ENCODE measurements at places on chromosomes 4 and X. TPM values are rescaled to one million over a fixed set of nuclear protein-coding genes. Genes with fewer than 3 reads are reported as not detected.
A peak's percentile ranks its signal among the peaks of the same experiment; 100 is the strongest.

The APOOL gene
- total RNA-seq: 23.3 TPM

DNA sequence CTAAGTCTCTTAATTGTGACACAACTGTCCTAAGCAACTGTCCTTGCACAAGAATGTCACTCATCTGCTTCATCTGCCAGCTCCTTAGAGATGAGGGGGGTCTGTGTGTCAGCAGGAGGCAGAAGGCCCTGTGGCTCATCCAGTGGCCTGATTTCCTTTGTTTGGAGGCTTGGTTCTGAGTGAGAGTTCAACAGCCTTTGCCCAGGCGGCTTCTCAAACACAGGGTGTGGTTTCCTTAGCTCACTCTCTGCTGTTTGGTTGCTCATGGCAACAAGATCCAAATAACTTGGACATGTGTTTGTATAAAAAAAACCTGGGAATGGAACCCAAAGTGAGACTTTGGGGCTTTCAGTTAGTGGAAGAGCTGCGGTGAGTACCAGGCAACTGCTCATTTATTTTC, 46.6 kb downstream of the MAP7D3 start:
- H3K27ac ChIP-seq: no peak overlapping the region
- DNase-seq: peak; percentile 5
- H3K4me3 ChIP-seq: no peak overlapping the region
- H3K36me3 ChIP-seq: peaks cover 7% of the 10 kb centered on the region

DNA sequence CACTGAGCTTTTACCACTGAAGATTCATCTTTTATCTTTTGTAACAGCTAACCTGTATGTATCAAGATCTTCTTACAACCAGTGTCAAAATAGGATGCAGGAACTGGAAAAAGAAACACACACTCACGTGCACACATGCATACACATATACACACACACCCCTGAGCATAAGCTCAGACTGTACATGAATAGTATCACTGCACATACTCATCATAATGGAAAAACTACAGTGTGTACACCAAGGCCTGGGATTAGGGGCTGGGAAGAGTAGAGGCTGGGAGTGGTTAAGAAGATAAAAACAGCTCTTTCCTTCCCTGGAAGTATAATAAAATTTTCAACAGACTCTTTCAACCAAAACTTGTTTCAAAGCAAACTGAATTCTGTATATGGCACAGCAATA, 73.4 kb downstream of the RELL1 start:
- peaks cover 19% of the 10 kb centered on the region for H3K36me3 ChIP-seq
- DNase-seq: no peak
- no peak overlapping the region for H3K4me3 ChIP-seq
- H3K27ac ChIP-seq: no peak overlapping the region
- H3K4me1 ChIP-seq: peaks cover 6% of the 10 kb centered on the region
- H3K27me3 ChIP-seq: no peaks in the 10 kb centered on the region

DNA sequence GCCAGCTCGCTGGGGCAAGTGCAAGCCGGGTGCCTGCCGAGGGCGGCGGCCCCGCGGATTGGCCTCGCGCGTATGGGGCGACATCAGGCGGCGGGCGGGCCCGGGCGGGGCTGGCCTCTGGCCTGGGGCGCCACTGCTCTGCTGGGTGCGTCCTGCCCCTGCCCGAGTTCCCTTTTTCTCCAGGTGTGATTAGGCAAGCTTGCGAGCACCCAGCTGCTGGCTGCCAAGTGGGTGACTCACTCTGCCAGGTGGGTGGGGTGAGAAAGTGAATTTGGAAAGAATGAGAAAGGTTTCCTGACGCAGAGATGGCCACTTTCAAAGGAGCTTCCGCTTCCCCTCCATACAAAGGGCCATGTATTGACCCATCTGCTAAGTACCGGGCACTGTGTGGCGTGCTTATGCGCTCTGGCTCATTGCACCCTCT, 32.5 kb downstream of the FGFBP1 start:
- H3K27ac ChIP-seq: no peak overlapping the region
- no peak overlapping the region for H3K4me3 ChIP-seq
- H3K36me3 ChIP-seq: no peaks in the 10 kb centered on the region
- DNase-seq: peak; percentile 46
- H3K4me1 ChIP-seq: no peaks in the 10 kb centered on the region

- H3K4me3 ChIP-seq: no peak overlapping the region
- no peak for DNase-seq
- H3K27me3 ChIP-seq: peaks cover 2% of the 10 kb centered on the region
- H3K27ac ChIP-seq: no peak overlapping the region
- no peaks in the 10 kb centered on the region for H3K36me3 ChIP-seq
- H3K4me1 ChIP-seq: peaks cover 12% of the 10 kb centered on the region
Measured at GRCh38 chr4:22650771-22651170, 42.0 kb upstream of the GBA3 start.

DNA sequence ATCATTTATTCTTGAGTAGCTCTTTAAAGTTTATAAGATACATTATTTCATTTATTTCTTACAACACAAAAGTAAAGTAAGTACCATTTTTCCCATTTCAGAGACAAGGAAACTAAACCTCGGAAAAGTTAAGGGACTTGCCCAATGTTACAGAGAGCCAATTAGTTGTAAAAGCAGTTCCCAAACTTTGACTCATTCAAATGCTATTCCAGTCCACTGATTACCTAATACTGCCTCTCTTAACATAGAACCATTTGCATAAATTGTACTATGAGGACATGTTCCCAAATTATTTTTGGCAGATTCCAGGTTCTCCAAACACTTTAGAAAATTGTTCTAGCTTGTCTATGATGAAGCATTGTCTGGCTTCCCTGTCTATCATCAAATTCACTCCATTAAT, 45.6 kb upstream of the GRIA3 start:
- DNase-seq: no peak
- no peak overlapping the region for H3K27ac ChIP-seq
- H3K4me3 ChIP-seq: no peak overlapping the region
- H3K36me3 ChIP-seq: no peaks in the 10 kb centered on the region

All from activated naive CD4-positive, alpha-beta T cell treated with anti-CD3 and anti-CD28 coated beads for 36 hours (primary cell).